ENCODE measurements at places on chromosomes 2 and 18. TPM values are rescaled to one million over a fixed set of nuclear protein-coding genes. Genes with fewer than 3 reads are reported as not detected.

DNA sequence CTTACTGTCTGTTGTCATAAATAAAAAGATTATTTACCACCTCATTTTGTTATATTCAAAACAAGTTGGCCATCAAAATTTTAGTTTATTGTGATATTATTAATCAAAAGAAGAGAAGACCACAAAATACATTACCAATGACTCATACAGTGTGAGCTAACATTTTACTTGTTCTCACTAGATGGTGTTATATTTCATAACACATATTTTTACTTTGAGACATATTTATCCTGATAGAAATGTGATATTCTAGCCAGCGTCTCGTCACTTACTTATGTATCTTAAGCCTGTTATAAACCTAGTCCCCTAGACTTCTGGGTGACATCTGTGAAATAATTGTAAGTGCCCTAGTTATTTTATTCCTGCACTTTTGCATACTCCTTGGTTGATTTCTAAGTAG is 263.2 kb downstream of the CDH7 start:
- no peaks in the 10 kb centered on the region for H3K27me3 ChIP-seq
- no peaks in the 10 kb centered on the region for H3K4me1 ChIP-seq
- H3K4me3 ChIP-seq = no peak overlapping the region
- H3K27ac ChIP-seq = no peak overlapping the region

DNA sequence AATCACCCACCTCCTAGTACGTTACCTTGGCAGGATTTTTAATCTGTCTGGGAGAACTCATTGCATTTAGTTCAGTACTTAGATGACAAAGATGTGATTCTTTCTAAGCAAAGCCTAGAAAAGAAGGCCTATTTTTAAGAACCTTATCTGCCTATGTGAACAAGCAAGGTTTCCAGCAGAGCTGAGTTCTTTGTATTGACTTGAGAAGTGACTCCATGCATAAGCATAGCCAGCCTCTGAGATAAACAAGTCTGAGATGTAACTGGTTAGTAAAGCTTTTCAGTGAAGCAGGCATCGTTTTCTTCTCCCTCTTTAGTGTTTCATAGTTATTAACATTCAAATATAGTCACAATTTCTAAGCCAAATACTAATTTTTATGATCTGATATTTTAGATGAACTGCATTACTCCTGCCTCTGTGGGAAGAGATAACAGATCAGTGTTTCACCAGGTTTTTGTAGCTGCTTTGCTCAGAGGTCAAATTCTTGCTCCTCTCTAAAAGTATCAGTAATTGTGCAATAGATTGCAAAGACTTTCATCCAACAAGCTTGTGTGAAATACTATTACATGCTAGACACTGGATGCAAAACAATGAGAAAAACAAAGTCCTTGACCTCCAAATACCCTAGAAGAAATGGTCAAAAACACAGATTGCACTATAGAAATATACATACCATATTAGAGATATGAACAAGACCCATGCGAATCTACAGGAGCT is 107.8 kb downstream of the MBD2 start:
- H3K27ac ChIP-seq = no peak overlapping the region
- H3K4me1 ChIP-seq = no peaks in the 10 kb centered on the region
- no peaks in the 10 kb centered on the region for H3K36me3 ChIP-seq
- no peak for DNase-seq

GRCh38 chr18:21599585-21600525 is 649 bp downstream of the ESCO1 start:
- peak overlapping the region; percentile 80 for H3K4me3 ChIP-seq
- no peak for DNase-seq
- peak overlapping the region; percentile 97 for H3K27ac ChIP-seq
- no peaks in the 10 kb centered on the region for H3K27me3 ChIP-seq

DNA sequence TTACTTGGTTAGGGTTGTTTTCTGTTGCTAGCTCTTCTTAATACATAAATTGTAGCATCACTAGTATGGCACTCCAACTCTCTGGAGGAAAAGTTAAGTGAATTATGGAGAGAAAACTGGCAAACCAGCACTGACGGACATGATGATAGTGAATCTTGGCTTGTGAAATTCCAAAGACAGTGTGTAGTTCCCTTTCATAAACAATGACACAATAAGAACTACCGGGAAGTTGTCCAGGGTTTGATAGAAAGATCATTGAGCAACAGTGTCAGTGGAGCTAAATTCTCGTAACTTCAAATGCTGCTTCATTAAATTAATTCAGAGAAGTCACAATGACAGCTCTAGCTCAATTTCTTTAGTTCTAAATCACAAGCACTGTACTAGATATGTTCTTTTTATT is 66.5 kb downstream of the RIT2 start:
- H3K4me1 ChIP-seq = no peaks in the 10 kb centered on the region
- no peak for DNase-seq

DNA sequence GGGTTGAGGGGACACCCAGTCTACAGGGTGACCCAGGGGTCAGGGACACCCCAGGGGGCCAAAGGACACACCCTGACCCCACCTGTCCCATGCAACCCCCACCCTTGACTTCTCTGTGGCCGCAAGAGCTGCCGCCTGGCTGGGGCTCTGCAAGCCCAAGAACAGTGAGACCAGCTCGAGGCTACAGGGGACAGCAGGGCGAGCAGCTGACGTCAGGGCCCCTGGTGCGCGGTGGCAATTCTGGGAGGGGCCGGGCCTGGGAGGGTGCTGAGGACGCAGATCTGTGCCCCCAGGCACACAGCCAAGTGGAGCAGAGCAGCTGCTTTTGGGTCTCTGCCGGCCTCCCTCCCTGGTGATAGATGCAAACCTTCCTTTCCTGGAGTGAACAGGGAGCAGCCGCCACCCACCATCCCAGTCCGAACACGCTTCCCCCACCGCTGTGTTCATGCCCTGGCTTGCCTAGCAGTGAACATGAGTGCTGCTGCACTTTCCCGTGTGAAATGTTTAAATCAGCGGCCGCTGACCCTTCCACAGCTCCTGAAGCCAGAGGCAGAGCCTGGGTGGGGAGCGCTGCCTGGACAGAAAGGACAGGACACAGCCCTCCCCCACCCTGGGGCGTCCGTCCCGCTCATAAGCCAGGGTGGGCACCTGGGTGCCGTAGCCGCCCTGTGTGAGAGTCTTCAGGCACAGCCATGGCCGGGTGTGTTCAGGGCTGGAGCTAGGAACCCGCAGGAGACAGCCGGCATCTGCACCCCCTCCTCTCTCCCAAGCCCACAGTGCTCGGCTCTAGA is 46.9 kb downstream of the SLC66A2 start:
- H3K4me1 ChIP-seq = no peaks in the 10 kb centered on the region
- H3K27ac ChIP-seq = no peak overlapping the region
- no peak overlapping the region for H3K4me3 ChIP-seq
- H3K27me3 ChIP-seq = no peaks in the 10 kb centered on the region
- no peaks in the 10 kb centered on the region for H3K36me3 ChIP-seq

DNA sequence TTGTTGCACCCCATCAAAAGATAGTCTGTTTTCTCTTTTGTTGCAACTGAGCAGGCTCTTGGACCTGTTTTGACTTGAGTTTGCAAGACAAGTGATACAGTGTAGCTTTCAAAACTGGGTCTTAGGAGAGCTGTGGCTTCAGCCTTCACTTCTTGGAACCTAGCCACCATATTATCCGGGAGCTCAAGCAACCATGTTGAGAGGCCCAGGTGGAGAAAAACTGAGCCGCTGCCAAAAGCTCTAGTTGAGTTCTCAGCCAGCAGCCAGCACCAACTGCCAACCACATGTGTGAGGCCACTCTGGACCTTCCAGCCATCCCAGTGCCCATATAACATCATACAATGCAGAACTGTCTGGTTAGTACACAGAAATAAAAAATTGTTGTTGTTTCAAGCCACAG is 5.4 kb downstream of the CACNB4 start:
- DNase-seq = no peak
- H3K27me3 ChIP-seq = peaks cover 26% of the 10 kb centered on the region
- no peak overlapping the region for H3K27ac ChIP-seq
- H3K36me3 ChIP-seq = no peaks in the 10 kb centered on the region
- no peak overlapping the region for H3K4me3 ChIP-seq

- no peak overlapping the region for H3K27ac ChIP-seq
- no peaks in the 10 kb centered on the region for H3K4me1 ChIP-seq
- DNase-seq = no peak
- no peak overlapping the region for H3K4me3 ChIP-seq
- H3K27me3 ChIP-seq = peaks cover 9% of the 10 kb centered on the region
Observed at GRCh38 chr2:31227110-31227509, 6.8 kb upstream of the EHD3 start.

DNA sequence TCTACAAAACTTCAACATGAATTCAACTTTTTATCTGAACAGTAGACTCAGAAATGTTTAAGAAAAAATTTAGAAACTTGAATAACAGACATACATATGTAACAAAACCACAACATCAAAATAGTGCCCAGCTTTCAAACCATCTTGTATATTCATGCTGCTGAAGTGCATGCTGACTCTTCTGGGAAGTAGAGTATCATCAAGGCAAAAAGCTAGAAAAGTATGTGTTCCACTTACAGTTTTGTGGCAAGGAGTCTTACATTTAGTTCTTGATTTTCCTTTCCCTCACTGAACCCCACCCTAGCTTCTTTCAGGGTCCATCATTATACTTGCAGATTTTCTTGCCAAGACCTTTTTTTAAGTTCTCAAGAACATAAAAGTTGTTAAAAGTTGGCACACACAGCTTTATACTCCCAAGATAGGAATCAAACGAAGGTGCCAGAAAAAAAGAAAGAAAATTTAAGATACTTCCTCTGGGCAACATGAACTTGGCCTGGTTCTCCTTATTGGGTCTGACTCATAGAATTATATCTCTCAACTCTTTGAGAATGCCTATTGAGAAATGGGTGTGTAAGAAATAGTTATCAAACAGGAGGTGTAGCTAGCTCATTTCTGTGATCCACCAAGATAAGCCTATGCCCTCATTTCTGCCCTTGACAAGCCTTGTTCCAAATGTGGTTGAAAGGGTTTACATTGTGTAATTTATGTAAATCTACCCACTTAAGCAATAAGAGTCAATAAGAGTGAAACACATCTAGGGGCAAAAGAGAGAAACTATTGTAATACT is 667.6 kb upstream of the ACVR2A start:
- H3K4me1 ChIP-seq = no peaks in the 10 kb centered on the region
- no peak overlapping the region for H3K27ac ChIP-seq
- no peaks in the 10 kb centered on the region for H3K27me3 ChIP-seq
- H3K4me3 ChIP-seq = no peak overlapping the region
- no peaks in the 10 kb centered on the region for H3K36me3 ChIP-seq

DNA sequence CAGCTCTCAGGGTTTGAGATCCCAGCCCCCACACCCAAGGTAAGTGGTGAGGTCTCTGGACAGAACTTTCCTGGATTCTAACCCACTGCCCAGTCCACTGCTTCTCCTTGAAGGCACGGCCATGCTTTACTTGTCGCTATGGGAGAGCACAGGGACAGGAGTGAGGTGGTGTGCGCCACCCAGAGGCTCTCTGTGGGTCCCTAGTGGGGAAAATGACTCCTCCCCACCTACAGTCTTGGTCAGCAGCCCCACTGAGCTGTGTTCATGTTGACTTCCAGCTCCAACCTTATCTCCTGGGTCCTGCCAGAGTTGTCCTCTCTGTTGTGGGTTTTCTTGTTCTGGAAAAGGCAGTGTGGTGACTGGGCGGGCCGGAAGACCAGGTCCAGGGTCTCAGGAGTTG is 11.1 kb downstream of the TET3 start:
- peaks cover 3% of the 10 kb centered on the region for H3K36me3 ChIP-seq
- no peak overlapping the region for H3K27ac ChIP-seq
- H3K4me1 ChIP-seq = peaks cover 49% of the 10 kb centered on the region
- H3K4me3 ChIP-seq = no peak overlapping the region
- no peaks in the 10 kb centered on the region for H3K27me3 ChIP-seq

DNA sequence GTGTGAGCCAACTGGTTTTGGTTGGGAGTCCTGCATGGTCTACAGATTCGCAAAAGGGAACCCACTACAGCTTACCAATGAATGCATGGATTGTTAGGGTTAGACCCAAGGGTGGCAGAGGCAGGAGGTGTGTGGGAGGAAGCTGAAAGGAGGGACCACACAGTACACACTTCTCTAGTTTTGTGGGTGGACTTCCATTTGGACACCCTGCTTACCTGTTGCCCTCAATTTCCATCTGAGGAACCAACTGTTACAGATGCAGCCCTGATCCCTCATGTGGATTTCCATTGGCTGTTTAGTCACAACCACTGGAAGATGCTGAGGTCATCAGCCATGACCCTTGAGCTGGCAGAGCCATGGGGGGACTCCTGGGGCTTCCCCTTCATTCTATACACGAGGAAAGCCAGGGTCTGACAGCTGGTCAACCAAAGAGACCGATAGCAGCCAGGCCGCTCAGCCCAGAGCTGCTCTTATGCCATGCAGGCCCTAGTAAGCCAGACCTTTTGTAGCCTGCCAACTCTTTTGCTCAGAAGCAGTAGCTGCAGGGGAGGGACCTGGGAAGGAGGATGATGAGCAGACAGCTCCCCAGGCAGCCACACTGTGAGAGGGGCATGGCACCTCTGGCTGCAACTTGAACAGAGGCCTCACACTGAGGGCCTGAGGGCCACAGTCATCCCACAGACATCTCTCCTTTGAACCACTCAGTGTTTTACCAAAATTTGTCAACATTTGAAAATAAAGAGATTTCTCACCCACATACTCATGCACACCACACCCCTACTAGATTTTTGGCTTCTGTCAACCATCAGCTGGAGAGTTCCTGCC is 162.1 kb downstream of the SETBP1 start:
- H3K36me3 ChIP-seq = no peaks in the 10 kb centered on the region
- no peak overlapping the region for H3K4me3 ChIP-seq
- no peak overlapping the region for H3K27ac ChIP-seq
- peaks cover 12% of the 10 kb centered on the region for H3K4me1 ChIP-seq
- no peaks in the 10 kb centered on the region for H3K27me3 ChIP-seq

GRCh38 chr18:74608681-74609080 is 11.0 kb downstream of the ZNF407 start:
- peaks cover 10% of the 10 kb centered on the region for H3K4me1 ChIP-seq
- no peak for DNase-seq
- no peaks in the 10 kb centered on the region for H3K36me3 ChIP-seq

DNA sequence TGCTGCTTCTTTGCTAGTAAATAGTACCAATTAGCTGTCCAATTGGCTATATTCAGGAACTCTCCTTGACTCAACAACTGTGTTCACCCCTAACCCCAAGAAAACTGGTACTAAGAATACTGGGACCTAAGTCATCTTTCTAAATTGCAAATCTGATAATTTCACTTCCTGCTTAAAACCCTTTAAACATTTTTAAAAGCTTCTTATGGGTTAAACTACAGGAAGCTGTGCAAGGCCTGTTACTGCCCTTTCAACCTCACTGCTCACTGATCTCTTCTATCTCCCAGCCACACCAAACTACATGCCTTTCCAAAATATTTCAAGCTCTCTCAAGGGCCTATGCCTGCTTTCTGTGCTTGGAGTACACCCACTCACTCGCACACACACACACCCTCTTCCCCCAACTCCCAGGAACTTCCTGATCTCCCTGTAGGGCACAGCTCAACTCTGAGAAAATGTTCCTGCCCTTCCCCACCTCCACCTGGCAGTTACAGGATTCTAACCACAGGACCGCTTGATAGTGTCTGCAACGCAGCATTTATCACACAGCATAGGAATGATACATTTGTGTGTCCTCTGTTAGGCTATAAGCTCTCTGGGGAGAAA is 6.7 kb downstream of the LMAN1 start:
- peaks cover 66% of the 10 kb centered on the region for H3K36me3 ChIP-seq
- peak overlapping the region; percentile 2 for H3K4me3 ChIP-seq

- peaks cover 6% of the 10 kb centered on the region for H3K27me3 ChIP-seq
- DNase-seq = no peak
- H3K4me1 ChIP-seq = no peaks in the 10 kb centered on the region
- no peak overlapping the region for H3K4me3 ChIP-seq
- no peak overlapping the region for H3K27ac ChIP-seq
Observed at GRCh38 chr2:227117027-227117426, 47.0 kb downstream of the COL4A4 start.

Gene LRP1B
- total RNA-seq = not detected

Gene DLX1
- total RNA-seq = not detected

Gene TANC1
- 0.07 TPM for total RNA-seq

Gene GLI2
- total RNA-seq = not detected

Gene TTN
- 153 TPM for total RNA-seq

Gene TMEM169
- 4.6 TPM for total RNA-seq

Gene SPHKAP
- not detected for total RNA-seq

All from CD4-positive, CD25-positive, alpha-beta regulatory T cell (primary cell).